Activated CD4-positive, alpha-beta T cell treated with anti-CD3 and anti-CD28 coated beads for 24 hours (primary cell): ENCODE measurements at places on chromosomes 13 and 19.

DNA sequence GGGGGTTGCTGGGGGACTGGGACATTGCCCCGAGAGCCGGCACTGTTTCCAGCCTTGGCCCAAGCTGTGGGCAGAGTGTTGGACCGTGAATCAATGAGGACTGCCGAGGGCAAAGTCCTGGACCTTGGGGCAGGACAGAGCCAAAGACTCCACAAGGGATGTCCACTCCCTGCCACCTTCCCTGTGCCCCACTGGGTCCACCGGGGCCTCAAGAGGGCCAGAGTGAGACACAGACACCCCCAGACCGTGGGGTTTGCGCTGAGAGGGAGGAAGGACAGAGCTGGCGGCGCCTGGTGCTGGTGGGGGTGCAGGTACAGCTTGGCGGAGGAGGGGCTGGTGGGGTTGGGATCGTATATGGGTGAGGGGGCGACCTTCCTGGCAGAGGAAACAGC, 11.8 kb downstream of the MAST3 start:
- no peak for DNase-seq

GRCh38 chr19:37127999-37128820, 44.3 kb downstream of the ZNF585A start:
- no peak for DNase-seq

DNA sequence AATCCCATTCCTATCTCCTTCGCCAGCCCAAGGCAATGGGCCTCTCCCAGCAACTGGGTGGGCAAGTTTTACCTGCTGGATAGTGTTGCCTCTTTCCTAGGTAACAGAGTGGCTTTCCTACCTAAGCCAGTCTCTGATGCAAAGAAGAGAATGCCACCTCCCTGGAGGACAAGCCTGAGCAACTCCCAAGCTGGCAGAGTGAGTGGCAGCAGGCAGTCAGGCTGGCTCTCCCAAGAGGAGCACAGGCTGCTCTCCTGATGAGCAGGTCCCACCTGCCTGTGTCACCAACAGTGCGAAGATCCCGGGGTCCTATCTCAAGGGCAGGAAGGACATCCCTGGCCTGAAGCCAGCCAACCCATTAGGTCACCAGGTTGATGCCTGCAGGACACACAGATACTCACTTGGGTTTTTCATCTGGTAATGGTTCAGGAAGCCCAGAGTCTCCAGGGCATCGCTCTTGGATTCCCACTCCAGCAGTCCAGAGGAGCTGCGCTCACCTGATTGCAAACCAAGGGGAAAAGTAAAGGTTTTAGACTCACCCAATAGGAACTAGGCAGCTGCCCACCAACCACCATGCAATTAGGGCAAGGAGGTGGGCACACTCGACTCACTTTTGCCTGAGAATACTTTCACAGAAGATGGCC, 5.5 kb upstream of the ECH1 start:
- DNase-seq: no peak

GRCh38 chr19:49368711-49369358, 5.2 kb downstream of the DKKL1 start:
- DNase-seq: no peak

- no peak for DNase-seq
These were observed 80.2 kb downstream of the TEX26 start for GRCh38 chr13:31012655-31013024.

- DNase-seq: no peak
These were observed 102.5 kb downstream of the ARHGEF7 start for GRCh38 chr13:111217641-111218040.

DNA sequence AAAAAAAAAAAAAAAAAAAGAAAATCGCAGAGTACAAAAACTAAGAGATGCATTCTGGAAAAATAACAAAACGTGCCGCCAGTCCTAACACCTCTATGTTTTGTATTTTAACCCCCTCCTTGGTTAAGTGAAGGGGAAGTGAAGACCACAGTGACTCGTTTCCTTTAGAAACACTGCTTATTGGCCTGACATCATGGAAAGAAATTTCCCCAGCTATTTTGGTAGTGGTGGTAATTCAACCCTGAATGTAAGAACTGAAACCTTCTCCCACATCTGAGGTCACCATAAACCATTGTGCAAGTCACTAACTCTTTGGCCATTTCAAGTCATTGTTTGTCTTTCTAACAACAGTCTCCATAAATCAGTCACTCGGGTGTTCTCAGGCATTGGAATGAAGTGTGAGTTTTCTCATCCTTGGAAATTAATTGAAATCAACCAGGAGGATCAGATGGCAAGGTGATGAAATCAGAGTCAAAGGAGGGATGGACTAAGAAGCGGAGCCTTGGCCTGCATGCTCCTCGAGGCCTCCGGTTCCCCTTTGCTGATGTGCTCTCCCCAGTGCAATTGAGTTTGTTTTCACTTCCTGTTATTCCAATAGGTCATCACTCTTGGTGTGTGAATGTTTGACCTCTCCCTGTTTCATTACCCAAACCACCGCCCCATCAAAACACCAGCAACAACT, 443.9 kb downstream of the FGF9 start:
- peak; percentile 9 for DNase-seq

DNA sequence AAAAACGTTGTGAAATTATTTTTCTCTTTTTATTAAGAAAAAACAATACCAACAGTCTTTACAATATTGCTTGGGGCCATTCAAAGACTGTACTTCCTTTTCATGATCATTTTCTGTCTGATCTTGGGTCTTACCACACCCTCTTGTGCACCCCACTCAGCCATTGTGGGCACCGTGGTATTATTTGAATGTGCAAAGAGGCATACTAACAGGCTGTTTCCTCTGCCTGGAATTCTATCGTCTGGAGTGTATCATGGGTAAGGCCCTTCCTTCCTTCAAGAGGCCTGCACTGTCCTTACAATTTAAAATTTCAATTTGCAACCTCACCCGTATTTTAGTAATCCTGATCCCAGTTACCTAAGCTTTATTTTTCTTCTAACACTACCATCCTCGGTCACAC, 76.5 kb downstream of the FGF14 start:
- DNase-seq: no peak

DNA sequence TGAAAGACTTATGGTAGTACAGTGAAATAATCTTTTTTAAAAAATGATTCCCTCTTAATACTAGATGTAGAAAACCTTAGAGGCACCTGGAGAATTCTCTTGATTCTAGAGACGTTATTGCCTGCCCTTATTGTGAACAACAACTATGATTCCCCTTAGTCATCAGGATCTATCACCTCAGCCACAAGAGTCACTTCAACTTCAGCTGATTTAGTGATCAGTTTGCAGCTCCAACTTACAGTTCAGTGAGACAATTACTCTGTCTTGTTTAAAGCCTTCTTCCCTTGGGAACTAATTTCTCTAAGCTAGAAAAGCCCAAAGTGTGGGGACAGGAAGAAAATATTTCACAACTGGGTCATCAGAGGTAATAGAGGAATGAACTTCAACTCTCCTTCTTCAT, 254.3 kb upstream of the SLITRK1 start:
- DNase-seq: no peak

DNA sequence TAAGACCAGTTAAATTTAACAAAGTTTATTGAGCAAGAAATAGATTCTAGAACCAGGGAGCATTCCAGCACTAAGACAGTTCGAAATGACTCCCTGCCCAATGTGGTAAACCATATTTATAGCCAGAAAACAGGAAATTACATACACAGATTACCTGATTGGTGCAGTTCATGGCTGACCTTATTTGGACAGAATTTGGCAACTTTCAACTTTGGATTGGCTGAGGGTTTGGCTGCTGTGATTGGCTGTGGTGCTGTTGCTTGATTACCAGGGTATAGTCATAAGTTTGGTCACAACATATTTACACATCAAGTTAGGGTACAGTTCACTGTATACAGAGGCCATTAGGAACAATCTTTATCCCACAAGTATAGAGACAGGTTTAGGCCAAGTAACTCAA, 984.8 kb upstream of the MIR17HG start:
- no peak for DNase-seq

GRCh38 chr19:28694812-28695211, 518.1 kb downstream of the UQCRFS1 start:
- DNase-seq: no peak

DNA sequence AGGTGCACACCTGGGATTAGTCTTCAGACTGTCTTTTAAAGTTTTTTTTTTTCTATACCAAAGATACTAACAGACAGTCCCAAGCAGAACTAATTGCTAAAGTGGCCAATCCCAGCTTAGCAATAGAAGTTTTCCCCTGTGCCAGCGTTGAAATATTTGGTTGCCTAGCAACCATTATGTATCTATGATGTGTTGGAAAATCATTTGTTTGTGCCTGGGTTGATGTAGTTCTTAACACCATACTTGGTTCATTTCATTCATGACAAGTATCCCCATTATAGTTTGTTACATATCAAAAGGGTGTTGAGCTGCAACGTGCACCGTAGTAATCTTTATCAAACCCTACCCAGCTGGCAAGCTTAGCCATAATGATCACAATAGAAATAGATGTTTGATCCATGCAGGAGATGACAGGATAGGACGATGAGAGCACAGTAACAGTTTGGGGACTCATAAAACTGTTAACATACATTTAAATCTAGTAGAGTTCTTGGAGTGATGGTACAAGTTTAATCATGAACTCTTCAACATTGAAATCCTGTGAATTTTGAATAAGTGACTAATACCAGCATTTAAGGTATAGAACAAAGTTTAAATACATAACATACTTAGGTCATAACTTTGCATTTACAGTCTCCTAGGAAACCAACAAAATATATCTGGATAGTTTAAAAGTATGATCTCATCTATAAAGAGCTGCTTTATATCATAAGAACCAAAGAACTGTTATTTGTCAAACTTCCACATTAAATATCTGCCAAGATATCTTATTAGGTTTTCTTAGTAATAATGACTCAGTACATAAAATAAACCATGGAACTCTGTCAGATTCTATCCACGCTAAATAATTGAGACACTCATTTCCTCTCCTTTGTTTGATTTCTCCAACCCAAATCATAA, 73.4 kb downstream of the MBNL2 start:
- DNase-seq: no peak

- DNase-seq: no peak
These were observed 319.5 kb downstream of the SHISA2 start for GRCh38 chr13:25732111-25732865.

- DNase-seq: no peak
These were observed 35.1 kb downstream of the TMEM255B start for GRCh38 chr13:113794086-113794485.

GRCh38 chr13:51999921-52000320, 11.3 kb downstream of the ATP7B start:
- DNase-seq: no peak

- peak; percentile 72 for DNase-seq
These were observed 1.2 kb upstream of the ING1 start for GRCh38 chr13:110712081-110712848.

DNA sequence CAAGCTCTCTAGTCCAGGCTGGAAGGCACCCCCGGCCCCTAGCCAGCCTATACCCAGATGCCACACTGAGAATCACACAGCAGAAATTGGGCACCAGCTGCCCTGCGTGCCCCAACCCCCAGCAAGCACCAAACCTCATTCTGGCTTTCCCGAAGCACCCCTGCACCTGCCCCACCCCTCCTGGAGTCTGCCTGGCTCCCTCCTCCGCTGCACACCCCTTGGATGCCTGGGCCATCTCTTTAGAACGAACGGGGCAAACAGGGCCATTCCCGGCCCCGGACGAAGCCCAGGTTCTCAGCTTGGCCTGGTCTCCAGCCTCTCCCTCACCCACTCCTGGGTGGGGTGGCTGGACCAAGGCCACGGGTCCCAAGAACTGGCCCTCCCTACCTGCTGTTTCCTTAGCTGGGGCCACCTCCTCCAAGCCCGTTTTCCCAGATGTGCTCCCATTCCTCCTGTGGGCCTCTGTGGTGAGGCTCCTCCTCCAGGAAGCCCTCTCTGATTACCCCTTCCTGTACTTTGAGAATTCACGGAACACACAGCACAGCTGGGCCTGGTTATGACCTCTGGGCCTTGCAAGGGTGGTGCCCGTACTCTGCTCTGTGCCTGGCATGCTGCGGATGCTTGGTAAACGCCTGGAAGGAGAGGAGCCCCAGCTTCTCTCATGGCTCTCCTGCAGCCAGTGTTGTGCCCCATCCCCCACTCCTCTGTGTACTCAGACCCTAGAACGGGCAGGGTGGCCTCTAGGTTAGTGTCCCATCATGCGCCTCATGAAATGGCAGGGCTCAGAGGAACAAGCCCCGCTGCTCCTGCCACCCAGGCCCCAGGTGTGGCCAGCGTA, 21.4 kb downstream of the CEBPG start:
- no peak for DNase-seq

GRCh38 chr13:104385404-104385803, 1319.2 kb upstream of the SLC10A2 start:
- no peak for DNase-seq

DNA sequence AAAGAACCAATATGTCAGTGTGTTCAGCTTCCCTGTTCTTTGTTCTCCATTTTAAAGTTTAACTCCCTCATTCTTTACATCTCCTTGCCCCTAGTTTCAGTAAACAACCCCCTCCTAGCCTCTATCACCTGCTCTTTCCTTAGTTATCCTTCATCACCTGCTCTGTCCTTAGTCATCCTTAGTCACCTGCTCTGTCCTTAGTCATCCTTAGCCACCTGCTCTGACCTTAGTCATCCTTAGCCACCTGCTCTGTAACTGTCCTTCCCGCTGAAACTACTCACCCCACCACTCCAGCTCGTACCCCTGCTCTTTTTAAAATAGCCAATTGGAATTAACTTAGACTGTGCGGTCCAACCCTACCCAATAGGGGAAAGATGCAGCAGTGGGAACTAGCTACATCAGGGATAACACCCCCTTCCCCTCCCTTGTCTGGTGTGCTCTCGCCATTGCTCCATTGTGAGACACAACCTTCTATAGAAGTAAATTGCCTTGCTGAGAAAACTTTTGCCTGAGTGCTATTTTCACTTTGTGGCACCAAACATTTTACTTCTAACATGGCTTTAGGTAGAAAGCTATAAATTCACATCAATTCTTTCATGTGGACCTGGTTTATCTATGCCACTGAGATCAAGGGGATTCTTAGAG, 16.2 kb downstream of the EDNRB start:
- DNase-seq: no peak

DNA sequence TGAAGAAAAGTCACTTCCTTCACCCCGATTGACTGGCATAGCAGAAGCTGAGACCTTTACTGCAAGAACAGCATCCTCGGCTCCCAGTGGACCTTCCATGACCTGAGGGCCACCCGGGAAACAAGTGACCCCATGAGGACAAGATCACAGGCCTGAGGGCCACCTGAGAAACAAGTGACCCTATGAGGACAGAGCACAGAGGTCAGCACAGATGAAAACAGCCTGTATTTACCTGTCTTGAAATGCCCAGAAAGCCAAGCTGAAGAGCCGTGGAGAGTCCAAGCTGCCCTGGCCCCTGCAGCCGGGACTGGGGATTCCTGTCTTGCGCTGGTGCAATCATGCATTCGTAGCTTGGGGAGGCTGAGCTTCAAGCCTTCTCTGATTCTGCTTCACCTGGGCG, 114.2 kb upstream of the SPACA7 start:
- DNase-seq: no peak

DNA sequence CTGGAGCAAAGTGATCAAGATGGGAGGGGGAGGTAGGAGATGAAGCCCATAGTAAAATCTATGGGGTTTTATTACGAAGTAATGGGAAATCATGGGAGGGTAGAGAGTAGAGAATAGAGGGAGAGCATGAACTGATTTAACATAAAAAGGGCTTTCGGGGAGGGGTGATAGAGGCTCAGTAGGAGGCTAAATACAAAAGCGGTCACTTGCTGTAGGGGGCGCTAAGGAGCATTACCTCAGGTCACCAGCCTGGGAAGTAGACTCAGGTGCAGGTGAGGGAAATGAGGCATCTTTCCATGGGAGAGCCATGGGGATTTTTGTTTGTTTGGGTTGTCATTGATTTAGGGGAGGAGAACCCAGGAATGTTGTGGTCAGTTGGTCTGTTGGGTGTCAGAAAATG, 14.1 kb downstream of the KRTDAP start:
- no peak for DNase-seq

GRCh38 chr19:33171916-33172359, 22.2 kb upstream of the LRP3 start:
- DNase-seq: no peak

GRCh38 chr19:5585461-5586299, 17.9 kb upstream of the TINCR start:
- DNase-seq: peak; percentile 35
